Body of pancreas (tissue), 4 donors: ENCODE measurements at places on chromosomes 2 and 18. TPM values are rescaled to one million over a fixed set of nuclear protein-coding genes. Genes with fewer than 3 reads are reported as not detected.

The AQP12A gene
- total RNA-seq = 130 TPM

The TP53I3 gene
- 36.8 TPM for total RNA-seq

The CXCR1 gene
- total RNA-seq = not detected

The MRPL30 gene
- 17.6 TPM for total RNA-seq

The TYMS gene
- total RNA-seq = 7.6 TPM

The ZDBF2 gene
- 13.5 TPM for total RNA-seq

The SERPINB13 gene
- not detected for total RNA-seq

The CFAP65 gene
- total RNA-seq = not detected

The BOLA3 gene
- 17.1 TPM for total RNA-seq

The NMUR1 gene
- 2.3 TPM for total RNA-seq

The DSG4 gene
- total RNA-seq = not detected

The SERPINB11 gene
- not detected for total RNA-seq

The ACTG2 gene
- 0.52 TPM for total RNA-seq

The HNMT gene
- total RNA-seq = 37.2 TPM

The FSIP2 gene
- 3.1 TPM for total RNA-seq

The HOXD8 gene
- total RNA-seq = 3.1 TPM

The PAIP2B gene
- total RNA-seq = 18.5 TPM

The ARHGAP25 gene
- 6.6 TPM for total RNA-seq

The ADCY3 gene
- 63.9 TPM for total RNA-seq

The GPBAR1 gene
- 3.1 TPM for total RNA-seq

The SLC8A1 gene
- total RNA-seq = 7.8 TPM

The RIT2 gene
- not detected for total RNA-seq

The MFSD2B gene
- not detected for total RNA-seq

The RELCH gene
- 13.5 TPM for total RNA-seq
